ENCODE measurements at places on chromosomes 5 and 9. TPM values are rescaled to one million over a fixed set of nuclear protein-coding genes. Genes with fewer than 3 reads are reported as not detected.
A peak's percentile ranks its signal among the peaks of the same experiment; 100 is the strongest.

GRCh38 chr5:135750506-135750905, 84.0 kb upstream of the SLC25A48 start:
- no peak for DNase-seq

DNA sequence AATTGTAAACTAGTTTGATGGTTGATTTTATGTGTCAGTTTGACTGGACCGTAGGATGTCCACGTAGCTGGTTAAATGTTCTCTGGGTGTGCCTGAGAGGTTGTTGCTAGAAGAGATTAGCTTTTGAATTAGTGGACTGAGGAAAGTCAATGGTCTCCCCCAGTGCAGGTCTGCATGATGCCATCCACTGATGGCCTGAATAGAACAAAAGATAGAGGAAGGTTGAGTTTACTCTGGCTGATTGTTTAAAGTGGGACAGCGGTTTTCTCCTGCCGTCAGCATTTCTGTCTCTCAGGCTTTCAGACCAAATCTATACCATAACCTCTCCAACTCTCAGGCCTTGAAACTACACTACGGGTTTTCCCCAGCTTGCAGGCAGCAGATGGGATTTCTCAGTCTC, 899.2 kb upstream of the WWC1 start:
- no peak for DNase-seq

IFNA8 gene
- total RNA-seq: not detected

DNA sequence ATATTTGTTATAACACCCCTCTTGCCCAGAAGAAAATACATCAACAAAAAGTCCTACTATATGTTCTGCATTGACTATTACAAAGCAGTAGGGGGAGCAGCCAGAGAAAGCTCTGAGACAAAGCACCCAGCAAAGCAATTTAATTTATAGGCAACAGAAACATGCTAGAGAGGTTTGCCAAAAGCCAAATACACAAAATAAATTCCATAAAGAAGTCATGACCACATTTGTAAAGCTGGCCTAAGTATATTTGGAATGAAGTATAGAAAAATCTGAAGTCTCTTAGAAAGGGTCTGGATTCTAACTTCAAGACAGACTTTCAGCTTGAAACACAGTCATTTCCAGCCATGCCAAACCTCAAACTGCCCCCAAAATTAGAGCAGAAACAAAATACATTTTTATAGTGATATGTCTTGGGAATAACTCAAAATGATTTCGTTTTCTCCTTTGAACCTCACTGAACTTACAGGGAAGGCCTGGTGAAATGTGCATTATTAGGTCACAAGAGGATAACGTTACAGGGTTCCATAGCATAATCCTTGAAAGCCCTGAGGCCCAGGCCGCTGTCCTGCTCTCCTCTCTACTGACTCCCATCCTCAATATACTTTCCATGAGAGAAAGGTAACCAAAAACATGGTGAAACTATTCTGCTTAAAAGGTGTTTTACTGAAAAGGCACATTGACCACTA, 451.8 kb downstream of the RAB3C start:
- peak; percentile 52 for DNase-seq

PCDHA4 gene
- not detected for total RNA-seq

GRCh38 chr5:96829297-96829696, 21.6 kb upstream of the ERAP1 start:
- no peak for DNase-seq

IL9 gene
- not detected for total RNA-seq

GRCh38 chr5:67182301-67182790, 14.3 kb downstream of the CD180 start:
- DNase-seq: no peak

DNA sequence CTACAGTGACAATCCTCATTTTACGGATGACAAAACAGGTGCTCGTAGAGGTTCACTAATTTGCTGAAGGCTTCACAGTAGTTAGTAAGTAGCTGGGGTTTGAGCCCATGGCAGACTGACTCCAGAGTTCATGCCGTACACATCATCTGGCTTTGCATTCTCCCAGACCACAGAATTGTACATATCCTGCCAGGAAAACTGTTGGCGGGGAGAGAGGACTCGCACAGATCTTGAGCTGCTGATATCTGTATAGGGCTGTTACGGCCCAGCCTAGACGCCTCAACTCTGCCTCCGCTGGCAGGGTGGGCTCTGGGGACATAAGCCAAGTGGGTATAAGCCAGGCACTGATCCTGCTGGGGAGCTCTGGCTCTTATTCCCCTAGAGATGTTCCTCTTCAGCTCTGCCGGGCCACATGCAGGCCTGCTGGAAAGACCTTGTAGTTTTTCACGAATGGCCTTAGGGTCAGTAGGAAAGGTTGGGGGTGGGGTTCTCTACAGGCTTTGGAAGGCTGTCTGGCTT, 16.3 kb downstream of the LARP1 start:
- DNase-seq: no peak

HMGXB3 gene
- 37.5 TPM for total RNA-seq

DNA sequence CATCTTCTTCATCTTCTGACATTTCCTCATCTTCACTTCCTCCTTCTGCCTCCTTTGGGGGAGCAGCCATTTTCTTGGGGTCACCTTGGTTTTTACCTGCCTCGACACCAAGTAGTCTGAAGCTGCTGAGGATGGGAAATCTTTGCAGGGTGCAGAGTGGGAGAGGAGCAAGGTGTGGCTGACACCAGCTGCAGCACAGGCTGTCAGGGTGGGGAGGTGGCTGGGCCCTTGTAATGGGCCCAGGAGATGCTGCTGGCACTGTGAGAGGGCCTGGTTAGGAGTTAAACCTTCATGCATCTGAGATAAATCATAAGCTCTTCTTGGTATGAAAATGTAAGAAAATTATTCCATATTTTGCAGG, 7.7 kb downstream of the RABL6 start:
- no peak for DNase-seq

DRD1 gene
- total RNA-seq: not detected

- DNase-seq: no peak
Measured at GRCh38 chr9:122138560-122139268, 20.9 kb downstream of the NDUFA8 start.

DNA sequence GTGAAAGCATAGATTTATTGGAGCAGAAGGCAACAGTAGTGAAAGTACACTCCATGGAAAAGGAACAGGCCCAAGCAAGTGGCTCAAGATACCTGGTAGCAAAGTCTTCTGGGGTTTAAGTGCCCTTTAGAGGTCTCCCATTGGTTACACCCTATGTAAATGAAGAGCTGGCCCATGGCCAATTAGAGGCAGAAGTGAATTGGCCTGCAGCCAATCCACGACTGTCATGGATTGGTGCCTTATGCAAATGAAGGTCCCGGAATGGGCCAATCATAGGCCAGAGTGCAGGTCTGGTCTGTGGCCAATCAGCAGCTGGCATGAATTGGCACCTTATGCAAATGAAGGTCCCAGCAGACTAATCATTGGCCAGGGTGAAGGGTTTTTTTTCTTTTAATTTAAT, 64.2 kb upstream of the PCSK5 start:
- DNase-seq: no peak

GRCh38 chr5:134100283-134101091, 14.0 kb upstream of the TCF7 start:
- DNase-seq: peak; percentile 85

TLE1 gene
- 0.50 TPM for total RNA-seq

DNA sequence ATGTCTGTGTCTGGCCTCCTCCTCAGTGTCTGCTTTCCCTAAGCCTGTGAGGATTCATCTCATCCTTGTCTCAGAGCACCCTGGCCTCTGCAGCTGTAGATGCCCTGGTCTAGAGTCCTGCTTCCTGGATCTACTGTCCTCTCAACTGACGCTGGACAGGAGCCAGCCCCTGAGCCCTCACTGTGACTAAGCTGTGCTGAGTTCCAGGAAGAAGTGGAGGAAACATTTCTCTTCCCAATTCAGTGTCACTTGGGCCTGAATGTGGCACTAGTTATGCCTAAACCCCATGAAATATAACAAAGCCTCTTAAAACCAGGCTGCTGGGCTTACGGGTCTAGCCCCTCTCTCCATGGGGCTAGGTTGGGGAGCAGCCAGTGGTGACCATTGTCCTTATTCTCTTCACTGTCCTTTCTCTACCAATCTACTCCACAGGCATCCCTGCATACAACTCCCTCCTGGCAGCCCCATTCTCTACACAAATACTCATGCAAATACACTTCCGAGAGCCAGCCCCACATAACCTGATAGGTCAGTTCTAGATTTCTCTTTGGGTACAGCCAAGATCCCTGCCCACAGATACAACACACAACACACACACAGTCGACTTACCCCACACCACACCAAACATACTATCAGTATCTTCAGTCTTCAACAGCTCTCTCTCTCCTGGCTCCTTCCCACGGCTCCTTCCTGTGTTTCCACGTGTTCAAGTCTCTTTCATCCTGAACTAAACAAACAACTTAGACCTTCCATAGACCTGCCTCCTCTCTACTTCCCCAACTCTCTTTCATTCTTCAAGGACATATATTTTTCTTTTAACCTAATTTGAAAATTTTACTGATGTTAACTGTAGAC, 220.8 kb downstream of the SNX18 start:
- DNase-seq: no peak

- no peak for DNase-seq
Measured at GRCh38 chr9:132762896-132763295, 92.6 kb downstream of the GTF3C4 start.

DNA sequence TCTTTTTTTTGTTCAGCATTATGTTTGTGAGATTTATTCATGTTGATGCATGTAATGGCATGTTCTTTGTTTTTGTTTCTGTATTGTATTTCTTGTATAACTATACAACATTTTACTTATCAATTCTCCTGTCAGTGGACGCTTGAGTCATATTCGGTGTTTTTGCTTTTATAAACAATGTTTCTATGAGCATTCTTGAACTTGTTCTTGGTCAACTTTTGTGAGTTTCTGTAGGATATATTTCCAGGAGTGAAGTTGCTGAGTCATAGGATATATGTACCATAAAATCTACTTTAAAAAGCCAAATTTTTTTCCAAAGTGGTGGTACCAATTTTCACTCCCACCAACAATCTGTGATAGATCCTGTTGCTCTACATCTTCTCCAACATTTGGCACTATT, 104.8 kb downstream of the VCAN start:
- no peak for DNase-seq

- DNase-seq: no peak
Measured at GRCh38 chr5:172412724-172413286, 41.5 kb downstream of the SH3PXD2B start.

MTAP gene
- 68.2 TPM for total RNA-seq

DNA sequence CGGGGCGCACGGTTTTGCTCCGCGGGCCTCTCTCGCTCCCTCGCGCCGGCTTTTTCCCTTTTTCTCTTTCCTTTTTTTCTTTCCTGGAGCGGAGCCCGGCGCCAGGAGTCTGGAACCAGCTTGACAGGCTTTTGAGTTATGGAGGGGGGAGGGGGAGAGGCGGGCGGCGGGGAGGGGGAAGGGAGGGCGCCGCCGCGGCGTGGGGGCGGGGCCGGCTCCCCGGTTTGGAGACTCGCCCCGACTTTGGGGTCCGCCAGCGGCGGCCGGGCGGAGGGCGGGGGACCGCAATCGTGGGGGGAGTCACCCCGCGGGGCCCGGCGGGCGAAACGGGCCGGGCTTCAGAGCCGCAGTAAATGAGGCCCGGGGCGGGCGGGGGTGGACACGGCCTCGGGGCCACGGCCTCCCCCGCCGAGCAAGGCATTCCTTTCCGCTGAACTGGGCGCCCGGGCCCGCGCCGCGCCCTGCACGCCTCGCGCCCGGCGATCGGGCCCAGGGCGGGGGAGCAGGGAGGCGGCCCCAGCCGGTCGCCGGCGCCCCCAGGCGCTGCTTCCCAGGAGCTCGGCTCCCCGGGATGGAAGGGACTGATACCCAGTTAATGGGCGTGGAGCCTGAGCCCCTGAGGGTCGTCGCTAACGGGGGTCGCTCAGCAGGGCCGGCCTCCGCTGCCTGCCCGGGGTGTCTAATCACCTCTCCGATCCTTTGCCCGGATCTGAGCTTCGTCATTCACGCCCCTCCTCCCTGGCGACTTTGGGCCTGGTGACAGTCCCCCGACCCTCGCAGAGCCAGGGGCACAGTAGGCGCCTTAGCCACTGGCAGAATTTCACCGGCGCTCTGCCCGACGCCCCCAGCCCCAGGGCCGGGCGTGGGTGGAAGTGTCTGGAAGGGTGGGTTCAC, 138.1 kb downstream of the C9orf50 start:
- no peak for DNase-seq

DNA sequence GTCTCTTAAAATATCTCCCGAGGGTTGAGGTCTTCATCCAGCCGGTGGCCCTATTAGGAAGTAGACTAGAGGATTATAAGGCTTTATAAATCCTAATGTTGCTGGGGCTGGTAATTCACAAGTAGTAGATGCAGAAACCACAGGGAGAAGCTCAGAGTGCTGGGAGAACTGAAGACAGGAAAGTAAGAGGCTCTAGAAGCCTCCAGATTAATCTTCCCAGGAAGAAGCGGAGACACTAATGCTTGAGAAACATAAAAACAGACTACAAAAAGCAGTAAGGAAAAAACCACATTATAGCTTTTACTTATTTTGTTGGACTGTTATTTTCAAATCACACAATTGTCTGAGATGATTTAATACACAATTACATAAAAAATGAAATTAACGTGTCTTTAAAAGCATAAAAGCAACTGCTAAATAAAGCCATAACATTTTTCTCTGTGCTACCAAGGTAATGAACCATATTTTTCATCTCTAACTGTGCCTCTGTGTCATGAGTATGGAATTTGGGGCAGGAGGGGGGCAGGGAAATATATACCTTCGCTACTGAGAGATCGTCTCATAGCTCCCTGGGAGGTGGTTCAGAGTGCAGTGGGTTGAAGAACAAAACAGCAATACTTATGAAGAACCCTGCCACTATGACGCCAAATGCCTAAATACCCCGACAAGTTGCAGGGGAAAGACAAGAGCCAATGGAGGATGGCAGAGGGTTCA, 806.2 kb upstream of the WWC1 start:
- DNase-seq: no peak

DNA sequence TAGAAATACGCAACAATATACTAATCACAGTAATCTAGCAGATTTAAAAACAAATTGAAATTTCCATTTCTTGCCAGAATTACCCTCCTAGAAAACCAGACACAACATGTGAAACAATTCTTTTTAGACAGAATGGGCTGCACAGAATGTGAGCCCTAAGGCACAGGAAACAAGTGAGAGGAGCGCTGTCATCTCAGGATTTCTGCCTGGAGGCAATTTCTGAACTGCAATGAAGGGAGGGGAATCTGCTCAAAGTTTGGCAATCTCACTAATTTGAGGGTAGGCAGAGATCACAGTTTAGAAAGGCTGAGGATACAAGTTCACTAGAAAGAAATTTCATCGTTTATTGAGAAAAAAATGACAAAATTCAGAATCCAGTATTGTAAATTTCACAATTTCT, 70.3 kb downstream of the INIP start:
- DNase-seq: no peak

DAPK1 gene
- 0.47 TPM for total RNA-seq

DNA sequence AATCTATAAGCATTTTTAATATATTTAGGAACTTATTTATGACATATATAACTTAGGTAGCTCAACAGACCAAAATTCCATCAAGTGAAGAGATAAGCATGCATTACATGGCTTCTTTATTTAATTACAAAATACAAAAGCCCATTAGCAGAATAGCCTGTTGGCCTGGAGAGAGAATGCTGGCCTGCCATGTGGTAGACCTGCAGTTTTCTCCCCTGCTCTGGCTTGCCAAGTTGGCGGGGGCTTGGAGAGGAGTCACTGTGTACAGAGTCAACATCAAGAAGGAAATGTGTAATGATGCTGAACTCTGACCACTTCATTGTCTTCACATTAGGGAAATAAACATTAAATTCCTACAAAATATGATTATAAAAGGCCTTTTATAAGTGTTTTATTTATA, 69.8 kb upstream of the CNTLN start:
- no peak for DNase-seq
